ENCODE measurements at places on chromosomes 3 and 15. TPM values are rescaled to one million over a fixed set of nuclear protein-coding genes. Genes with fewer than 3 reads are reported as not detected.
A peak's percentile ranks its signal among the peaks of the same experiment; 100 is the strongest.

Gene COL8A1
- 3.3 TPM for total RNA-seq

Gene CLSTN2
- total RNA-seq, result 0.38 TPM

Gene LRRIQ4
- 0.11 TPM for total RNA-seq

Gene YEATS2
- 45.4 TPM for total RNA-seq

Gene AGBL1
- 0.07 TPM for total RNA-seq

Gene ARHGAP11A
- 61.0 TPM for total RNA-seq

Gene GATM
- total RNA-seq, result 89.3 TPM

Gene PSMA4
- 250 TPM for total RNA-seq

Gene DNAJA4
- total RNA-seq, result 2.2 TPM

Gene ADGRG7
- 2.1 TPM for total RNA-seq

Gene LTK
- total RNA-seq, result 0.59 TPM

Gene C2CD4A
- not detected for total RNA-seq

Gene GP5
- 0.09 TPM for total RNA-seq

Gene EFCAB12
- 0.36 TPM for total RNA-seq

DNA sequence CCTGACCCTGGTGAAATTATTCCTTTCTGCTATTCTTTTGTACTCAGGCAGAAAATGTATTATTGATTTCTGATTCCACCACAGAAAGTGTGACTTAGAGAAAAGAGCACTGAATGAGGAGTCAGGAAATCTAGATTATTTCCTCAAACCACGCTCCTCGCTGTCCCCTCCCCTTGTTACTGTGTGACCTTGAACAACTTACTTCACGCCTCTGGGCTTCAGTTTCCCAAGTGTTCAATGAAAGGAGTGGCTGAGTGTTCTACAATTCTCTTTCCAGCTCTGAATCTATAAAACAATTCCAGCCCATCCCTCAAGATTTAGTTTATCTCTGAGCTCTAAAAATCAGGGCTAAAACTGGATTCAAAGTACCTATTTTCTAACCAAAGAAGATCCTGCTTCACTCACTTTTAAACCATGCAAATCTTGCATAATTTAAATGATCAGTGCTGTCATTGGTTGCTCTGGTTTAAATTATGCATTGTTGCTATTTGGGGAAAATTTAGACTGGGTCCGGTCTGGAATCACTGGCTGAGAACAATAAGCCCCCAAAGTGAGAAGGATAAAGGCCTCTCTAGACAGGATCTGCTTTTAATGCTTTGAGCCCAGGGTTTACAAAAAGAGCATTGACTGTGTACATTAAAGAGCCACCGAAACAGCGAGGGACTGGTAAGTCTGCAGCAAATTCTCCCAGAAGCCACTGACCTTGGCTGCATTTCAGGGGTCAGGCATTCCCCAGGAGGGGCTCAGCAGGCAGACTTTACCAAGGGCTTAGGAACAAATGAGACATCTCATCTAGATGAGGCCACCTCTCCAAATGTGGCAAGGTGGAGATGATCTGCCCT, 3.2 kb downstream of the TNIK start:
- no peak for DNase-seq

- DNase-seq, result no peak
These were observed 67.6 kb upstream of the TGFBR2 start for GRCh38 chr3:30538791-30539190.

- no peak for DNase-seq
These were observed 463.6 kb downstream of the SHQ1 start for GRCh38 chr3:72384602-72385001.

GRCh38 chr15:68304589-68305337, 27.2 kb downstream of the FEM1B start:
- peak; percentile 86 for DNase-seq

GRCh38 chr15:83538682-83539081, 91.5 kb downstream of the SH3GL3 start:
- no peak for DNase-seq

GRCh38 chr3:132071043-132071442, 36.2 kb upstream of the CPNE4 start:
- DNase-seq, result no peak

DNA sequence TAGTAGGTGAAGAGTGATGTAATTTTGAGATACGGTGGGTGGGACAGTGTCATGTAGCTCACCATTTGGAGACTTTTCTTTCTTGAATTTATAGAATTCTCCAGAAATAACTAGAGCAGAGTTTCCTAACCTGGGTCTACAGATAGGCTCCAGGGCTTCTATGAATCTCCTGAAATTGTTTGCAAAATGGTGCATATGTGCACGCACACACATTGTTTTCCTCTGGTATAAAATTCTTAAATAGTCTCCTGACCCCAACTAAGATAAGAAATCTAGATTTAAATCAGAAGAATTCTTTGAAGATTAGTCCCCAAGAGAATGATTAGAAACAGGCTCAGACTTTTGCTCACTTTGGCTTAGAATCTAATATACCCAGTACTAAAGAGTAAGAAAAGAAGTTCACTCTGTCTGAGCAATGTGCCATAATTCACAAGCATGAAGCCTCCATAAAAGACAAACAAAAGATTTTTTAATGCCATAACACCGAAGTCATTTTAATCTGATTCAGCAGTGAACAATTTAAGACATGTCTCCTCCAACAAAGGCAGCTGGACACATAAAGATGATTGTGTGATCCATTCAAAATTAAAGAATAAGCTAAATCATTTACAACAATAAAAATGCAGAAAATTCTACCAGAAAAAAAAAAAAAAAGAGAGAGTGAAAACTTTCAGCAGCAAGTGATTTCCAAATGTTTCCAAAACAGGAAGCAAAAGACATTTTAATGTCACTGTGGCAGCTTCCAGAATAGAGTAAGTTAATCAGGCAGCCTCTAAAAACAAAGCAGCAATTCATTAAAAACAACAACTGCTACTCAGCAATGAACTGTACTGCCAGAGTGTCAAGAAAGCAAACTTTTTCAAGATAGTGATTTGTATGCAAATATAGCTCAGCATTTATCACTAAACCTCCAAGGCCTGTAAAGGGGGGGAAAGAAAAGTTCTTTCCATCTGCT, 975.5 kb upstream of the CFAP20DC start:
- no peak for DNase-seq

DNA sequence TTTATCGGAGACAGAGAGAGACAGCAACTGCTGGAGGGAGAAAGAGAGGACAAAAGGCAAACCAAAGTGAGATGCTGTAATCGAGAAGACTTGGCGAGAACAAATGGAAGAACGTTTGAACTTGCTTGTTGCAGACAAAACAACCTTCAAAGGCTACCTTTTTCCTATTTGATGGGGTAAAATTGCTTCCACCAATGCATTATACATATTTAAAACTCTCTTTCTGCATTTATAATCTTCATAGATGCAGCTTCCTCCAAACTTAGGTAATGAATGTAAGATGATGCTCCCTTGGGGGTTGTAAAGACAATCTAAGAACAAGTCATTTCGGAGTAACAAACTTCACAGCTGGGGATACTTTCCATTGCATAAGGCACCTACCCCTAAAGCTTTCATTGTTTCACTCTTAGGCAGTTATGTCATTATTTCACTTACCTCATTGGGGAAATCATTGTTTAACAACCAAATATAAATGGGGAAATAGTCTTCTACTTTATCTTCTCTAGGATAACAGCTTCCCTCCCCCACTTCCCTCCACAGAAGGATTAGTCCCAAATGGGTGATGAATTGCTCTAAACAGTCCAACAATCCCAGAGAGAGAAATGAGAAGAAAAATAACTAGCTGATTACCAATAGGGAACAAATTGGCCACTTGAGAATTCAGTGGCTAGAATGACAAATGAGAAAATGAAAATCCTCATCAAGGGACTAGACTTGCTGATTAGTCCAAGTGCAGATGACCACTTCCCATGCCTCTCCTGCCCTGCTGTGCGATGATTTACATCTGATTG, 269.8 kb upstream of the ADAMTS9 start:
- DNase-seq, result no peak

- peak; percentile 60 for DNase-seq
These were observed 6.3 kb downstream of the EFCAB12 start for GRCh38 chr3:129421988-129422745.

DNA sequence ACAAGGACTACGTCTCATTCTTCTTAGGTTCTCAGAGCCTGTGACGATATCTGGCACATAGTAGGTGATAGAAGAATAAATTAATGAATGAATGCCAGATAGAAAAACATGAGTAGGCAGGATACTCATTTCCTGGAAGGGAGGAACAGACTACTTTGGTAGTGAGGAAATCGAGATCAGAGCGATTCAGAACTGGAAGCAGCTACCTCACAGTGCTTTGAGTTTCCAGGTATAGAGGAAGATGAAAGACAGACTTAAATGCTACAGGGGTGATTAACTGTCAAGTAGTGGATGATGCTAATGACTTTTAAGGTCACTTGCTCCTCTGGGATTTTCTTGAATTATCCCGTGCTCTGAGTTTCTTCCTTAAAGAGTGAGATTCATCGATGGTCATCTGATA, 951.5 kb upstream of the CFAP20DC start:
- no peak for DNase-seq

DNA sequence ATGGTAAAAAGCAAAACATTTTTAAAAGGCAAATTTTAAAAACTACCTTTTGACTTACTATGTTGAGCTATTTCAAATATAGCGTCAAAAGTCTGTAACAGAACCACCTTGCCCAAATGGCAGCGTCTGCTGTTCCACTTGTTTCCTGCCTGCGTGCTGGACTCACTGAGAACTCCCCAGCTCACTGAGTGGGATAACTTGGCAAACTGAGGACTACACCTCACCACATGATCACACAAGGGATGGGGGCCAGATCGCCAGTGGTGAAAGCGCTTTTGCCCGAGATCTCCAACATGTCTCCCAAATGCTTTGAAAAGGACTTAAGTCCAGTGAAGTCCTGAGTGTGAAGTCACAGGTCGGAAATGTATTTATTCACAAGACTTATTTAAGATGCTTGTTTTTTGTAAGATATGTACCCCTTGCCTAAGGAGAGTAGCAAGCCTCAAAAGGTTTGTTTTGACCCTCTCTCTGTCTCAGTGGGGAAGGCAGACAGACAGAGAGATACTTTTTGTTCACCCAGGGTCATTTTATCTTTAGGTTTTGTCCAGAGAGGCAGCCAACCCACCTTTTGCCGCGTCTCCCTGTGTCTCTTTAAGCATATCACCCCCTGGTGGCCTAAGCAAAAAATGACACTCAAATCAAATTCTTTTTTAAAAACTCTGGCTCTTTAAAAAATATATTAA, 192.6 kb downstream of the PDZRN3 start:
- peak; percentile 61 for DNase-seq

DNA sequence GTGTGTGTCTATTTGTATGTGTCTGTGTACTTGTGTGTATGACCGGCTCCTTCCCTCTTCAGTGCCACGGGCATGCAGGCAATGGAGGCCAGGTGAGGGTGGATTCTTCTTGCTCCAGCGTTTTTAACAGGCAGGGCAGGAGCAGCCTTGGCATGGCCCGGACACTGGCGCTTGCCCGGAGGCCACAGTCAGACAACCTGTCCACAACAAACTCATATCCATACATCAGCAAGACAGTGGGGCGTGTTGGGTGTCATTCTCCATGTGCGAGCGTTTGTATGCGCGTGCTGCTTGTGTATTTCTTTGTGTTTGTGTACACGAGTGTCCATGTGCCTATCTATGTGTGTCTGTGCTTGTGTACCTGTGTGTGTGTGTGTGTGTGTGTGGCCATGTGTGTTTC, 29.8 kb downstream of the PTH1R start:
- no peak for DNase-seq

DNA sequence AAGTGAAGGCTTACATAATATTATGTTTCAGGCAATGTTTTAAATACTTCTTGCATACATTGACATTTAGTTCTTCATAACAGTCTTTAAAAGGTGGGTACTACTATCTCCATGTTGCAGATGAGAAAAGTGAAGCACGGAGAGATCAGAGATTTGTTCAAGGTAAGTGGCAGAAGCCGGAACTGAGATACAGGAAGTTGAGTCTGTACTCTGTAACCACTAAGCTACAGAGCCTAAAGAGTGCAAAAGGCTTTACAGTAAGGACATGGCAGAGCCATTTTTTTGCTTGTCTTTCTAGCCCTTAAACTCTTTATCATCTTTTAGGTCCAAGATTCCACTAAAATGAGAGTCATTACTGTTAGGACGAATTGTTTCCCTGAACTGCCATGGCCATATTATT, 186.5 kb upstream of the PEX5L start:
- no peak for DNase-seq

- no peak for DNase-seq
These were observed 153.9 kb downstream of the BBX start for GRCh38 chr3:107676469-107677309.

DNA sequence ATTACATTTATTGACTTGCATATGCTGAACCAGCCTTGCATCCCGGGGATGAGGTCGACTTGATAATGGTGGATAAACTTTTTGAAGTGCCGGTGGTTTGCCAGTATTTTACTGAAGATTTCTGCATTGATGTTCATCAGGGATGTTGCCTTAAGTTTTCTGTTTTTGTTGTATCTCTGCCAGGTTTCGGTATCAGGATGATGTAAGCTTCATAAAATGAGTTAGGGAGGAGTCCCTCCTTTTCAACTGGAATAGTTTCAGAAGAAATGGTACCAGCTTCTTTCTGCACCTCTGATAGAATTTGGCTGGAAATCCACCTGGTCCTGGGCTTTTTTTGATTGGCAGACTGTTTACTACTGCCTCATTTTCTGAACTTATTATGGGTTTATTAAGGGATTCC, 250.8 kb downstream of the TBC1D5 start:
- DNase-seq, result no peak

- peak; percentile 89 for DNase-seq
These were observed 17.1 kb upstream of the CSRNP1 start for GRCh38 chr3:39170461-39170860.

- no peak for DNase-seq
These were observed 23.6 kb upstream of the CAV3 start for GRCh38 chr3:8709801-8710507.

DNA sequence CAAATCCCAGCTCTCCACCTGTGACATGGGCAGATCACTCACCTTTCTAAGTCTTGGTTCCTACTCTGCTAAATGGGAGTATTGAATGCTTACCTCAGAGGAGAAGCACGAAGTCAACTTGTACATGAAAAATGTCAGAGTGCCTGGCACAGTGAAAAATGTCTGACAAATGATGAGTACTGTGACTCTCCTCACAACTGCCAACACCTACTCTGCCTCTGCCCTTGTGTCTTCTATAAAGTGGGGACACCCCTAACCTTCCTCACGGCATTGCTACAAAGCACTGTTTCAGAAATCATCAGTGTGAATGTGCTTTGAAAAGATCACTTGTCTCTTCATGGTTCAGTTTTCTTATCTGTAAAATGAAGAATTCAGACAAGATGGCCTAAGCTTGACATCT, 940 bp upstream of the CCR1 start:
- DNase-seq, result no peak

DNA sequence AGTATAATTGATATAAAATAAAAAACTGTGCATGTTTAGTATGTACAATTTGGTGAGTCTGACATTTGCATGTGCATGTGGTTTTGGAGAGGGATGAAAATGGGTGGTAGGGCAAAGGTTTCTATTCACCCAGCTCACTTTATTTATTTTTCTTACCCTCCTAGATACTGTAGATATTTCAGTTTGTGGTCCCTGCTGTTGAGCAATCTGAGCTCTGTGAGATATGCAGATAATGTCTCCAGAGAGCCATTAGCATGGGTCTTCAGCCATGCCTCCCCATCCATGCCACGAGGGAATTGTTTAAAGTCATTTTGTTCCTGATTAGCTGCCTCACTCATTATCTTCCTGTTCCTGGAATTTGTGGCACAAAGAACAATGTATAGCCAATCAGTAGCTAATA, 44.4 kb upstream of the B3GALNT1 start:
- no peak for DNase-seq
